Esophagus squamous epithelium (tissue), 5 donors: ENCODE measurements at places on chromosomes 1 and 21.

GRCh38 chr21:44735821-44736220 lies 24.4 kb upstream of the TSPEAR start:
- no peak for DNase-seq

- DNase-seq: no peak
Measured at GRCh38 chr1:167776616-167777268, 55.0 kb downstream of the MPZL1 start.

- DNase-seq: no peak
Measured at GRCh38 chr21:28671549-28672195, 321.0 kb downstream of the LTN1 start.

GRCh38 chr1:19735440-19736127 lies 64.1 kb downstream of the TMCO4 start:
- DNase-seq: no peak

- no peak for DNase-seq
Measured at GRCh38 chr1:221712198-221712684, 29.6 kb downstream of the DUSP10 start.

DNA sequence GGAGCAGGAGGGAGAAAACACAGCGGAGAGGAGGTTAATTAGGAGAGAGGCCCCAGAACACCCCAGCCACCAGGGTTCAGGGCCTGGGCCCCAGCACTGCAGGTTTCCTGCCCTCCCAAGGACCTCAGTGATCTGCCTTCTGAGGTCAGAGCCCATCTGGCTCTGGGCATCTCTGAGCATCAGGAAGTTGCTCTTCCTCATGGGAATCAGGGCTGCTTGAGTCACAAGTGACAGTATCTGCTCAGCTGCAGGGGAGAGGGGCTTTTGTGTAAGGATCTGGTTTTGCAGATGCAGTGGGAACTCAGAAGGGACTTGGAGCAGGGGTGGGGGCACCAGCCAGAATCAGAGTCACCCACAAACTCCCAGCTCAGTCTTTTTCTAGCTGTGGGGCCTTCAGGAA lies 472.1 kb downstream of the PTPRU start:
- no peak for DNase-seq

- no peak for DNase-seq
Measured at GRCh38 chr1:48109390-48110013, 112.3 kb upstream of the TRABD2B start.

DNA sequence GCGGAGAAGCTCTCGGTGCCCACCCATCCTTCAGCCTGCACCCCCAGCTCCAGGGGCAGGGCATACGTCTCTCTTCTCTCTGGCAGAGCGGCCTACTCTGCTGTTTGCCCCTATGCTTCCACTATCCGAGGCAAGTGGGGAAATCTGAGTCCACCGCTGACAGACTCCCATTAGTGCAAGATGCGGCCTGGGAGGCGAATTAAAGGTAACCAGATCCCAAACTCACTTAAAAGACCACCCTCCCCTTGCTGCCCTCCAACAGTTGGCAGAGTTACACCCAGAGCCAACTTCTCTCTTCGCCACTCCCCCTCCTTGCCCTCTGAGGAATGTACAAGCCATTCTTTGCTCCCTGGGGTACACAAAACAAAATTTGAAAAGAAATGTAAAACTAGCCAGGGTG lies 6.4 kb downstream of the FOXD3 start:
- no peak for DNase-seq

DNA sequence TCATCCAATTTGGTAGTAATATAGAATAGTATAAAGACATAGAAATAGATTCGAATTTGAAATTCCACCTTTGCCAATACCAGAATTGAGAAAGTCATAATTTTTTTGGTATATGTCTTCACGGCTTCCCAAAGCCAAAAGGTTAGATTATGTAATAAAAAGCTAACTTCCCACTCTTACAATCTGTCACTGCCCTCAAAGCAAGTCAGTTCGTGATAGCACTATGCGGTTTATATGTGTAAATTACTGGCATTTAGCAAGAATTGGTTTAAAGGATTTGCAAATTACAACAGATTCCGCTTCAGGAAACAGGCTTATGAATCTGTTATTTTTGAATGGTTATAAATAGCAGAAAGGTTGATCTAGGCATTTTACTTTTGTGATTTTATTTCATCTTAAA lies 679.4 kb upstream of the ADGRL2 start:
- no peak for DNase-seq

DNA sequence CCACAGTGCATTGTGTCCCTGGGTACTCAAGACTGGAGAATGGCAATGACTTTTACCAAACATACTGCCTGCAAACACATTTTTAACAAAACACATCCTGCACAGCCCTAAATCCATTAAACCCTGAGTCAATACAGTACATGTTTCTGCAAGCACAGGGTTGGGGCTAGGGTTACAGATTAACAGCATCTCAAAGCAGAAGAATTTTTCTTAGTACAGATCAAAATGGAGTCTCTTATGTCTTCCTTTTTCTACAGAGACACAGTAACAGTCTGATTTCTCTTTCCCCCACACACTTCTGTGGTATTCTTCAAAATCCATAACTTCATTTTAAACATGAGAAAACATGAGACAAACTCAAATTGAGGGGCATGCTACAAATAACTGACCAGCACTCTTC lies 13.9 kb downstream of the BMP8A start:
- no peak for DNase-seq

DNA sequence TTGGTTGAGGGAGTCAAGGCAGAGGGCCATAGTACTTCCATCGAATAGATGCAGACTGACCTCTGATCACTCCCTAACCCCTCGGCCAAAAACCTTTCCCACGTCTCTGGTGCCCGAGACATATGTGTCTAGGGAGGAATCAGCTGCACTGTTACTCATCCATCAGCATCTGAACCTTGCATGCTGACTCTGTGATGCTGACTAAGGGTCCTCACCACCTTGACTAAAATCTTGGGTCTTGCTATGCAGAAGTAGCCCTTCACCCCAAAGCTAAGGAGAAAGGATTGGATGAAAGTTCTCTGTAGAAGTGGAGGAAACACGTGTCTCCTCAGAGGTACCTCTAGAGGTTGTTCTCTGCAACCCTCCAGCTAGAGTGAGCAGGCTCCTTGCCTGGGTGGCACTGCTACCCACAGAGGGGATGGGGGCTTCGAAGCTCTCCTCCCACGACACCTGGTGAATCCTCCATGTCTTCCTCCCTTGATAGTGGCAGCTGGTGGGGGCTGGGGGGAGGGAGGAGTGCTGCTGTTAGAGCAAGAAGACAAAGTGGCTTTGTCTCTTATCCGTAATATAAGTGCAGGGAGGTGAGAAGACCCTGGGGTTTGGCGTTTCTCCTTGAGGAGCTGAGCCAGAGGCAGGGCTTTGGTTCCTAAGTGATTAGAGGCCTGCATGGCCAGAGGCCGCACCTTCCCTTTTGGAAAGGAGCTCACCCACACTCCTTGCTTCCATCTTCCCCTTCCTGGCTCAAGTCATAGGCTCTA lies 45.1 kb downstream of the ATP2B4 start:
- DNase-seq: no peak

DNA sequence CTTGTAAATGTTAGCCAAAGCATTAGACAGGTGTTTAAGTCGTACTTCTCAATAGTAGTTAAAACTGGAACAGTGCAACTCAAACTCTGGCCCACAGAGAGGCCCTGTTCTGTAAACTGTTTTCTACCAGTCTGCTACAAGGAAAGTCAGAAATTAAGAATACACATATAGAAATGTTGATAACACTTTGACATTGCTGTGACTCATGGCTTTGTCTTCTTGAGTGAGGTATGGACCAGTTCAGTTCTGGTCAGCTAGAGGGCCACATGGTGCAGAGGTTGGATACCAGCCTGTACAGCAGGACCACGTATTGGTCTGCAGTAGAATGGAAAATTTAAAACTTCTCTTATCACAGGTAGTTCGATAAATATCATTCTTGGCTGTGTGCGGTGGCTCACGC lies 22.3 kb downstream of the ZBTB8B start:
- no peak for DNase-seq

DNA sequence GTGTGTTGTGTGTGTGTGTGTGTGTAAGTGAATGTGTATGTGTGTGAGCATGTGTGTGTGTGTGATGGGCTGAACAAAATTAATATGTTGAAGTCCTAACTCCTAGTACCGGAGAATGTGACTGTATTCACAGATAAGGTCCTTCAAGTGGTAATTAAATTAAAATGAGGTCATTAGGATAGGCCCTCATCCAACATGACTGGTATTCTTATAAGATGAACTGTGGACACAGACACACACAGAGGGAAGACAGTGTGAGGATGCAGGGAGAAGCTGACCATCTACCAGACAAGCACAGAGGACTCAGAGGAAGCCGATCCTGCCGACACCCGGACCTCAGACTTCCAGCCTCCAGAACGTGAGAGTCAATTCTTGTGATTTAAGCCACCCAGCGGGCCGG lies 91.2 kb upstream of the PGBD5 start:
- DNase-seq: no peak

DNA sequence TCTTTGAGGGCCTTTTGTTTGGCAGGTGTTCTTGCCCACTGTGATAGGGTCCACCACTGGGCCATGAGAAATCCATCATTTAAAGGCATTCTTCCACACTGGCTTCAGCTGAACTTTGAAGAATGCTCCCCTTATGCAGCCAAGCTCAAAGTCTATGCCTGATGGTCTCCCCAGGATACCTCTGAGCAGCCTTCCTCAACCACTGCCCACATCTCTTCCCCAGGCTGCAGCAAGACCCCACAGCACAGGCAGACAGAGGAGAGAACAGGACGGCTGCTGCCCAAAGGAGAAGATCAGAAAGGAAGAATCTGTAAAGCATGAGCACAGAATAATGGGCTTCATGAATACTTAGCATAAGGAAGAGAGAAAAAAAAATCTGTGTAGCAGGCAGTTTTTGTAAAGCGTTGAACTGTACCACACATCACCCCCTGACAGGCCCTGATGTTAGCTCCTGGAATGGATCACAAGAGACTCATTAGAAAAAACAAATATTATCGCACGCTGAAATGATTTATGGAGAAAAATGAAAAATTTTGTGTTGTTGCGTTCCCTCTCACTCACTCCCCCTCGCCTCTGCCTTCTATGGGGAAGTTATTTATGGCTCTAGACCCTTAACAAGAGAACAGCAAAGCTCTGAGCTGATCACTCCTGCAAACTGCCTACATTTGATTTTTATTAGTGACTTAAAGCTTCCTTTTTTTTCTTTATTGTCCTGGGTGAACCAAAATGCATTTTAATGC lies 134.1 kb downstream of the TMEM53 start:
- DNase-seq: no peak

GRCh38 chr1:218796773-218797172 lies 376.9 kb upstream of the LYPLAL1 start:
- DNase-seq: no peak

DNA sequence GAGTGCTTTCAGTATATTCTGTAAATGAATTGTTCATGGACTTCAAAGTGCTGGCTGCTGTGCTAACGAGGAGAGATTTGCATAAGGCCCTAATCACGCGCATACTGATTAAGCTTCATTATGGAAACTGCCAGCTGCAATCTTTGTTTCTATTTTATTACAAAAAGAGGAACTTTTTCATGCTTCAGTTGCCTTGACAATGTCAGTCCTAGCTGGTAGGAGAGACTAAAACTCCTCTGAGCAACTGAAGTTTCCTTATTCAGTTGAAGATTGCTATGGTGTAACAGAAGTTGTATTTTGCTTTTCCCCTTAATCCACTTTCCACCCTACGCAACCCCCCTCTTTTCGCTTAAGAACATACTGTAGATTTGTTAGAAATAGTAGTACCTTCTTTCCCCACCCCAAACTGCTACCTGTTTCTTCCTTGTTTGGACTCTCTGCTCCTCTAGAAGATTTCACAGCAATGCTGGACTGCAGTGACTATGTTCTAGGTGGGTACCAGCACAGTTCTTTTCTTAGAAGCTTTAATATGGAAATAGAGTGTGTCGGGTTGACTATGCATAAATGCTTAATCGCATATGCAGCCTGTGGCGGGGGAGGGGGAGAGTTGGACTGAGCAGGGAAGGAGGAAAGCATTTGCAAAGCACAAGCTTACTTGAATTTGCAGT lies 108.3 kb downstream of the POU2F1 start:
- no peak for DNase-seq

GRCh38 chr1:197024460-197024859 lies 42.6 kb downstream of the F13B start:
- no peak for DNase-seq
